CD4-positive, alpha-beta T cell treated with Interleukin-21 for 1 hour (primary cell): ENCODE measurements at places on chromosomes 4 and X.

- no peak for DNase-seq
Measured at GRCh38 chr4:32106767-32107166, 1386.6 kb downstream of the PCDH7 start.

- no peak for DNase-seq
Measured at GRCh38 chr4:40995850-40996249, 218.5 kb downstream of the APBB2 start.

GRCh38 chr4:184819786-184820185 is 6.0 kb downstream of the ACSL1 start:
- no peak for DNase-seq

DNA sequence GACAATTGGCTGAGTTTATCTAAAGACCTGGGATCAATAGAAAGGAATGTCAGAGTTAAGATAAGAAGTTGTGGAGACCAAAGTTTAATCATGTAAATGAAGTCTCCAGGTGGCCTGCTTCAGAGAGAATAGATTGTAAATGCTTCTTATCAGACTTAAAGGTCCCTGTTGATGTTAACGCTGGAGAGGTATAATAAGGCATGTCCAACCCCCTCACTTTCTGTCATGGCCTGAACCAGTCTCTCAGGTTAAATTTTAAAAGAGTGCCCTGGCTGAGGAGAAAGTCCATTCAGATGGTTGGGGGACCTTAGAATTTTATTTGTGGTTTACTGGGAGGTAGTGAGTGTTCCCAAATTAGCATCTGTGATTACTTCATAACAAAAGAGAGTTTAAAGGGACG is 86.7 kb downstream of the AKAP4 start:
- DNase-seq, result no peak

- DNase-seq, result no peak
Measured at GRCh38 chr4:79495447-79495846, 87.4 kb upstream of the GK2 start.

GRCh38 chr4:177246641-177247584 is 62.8 kb upstream of the NEIL3 start:
- no peak for DNase-seq

DNA sequence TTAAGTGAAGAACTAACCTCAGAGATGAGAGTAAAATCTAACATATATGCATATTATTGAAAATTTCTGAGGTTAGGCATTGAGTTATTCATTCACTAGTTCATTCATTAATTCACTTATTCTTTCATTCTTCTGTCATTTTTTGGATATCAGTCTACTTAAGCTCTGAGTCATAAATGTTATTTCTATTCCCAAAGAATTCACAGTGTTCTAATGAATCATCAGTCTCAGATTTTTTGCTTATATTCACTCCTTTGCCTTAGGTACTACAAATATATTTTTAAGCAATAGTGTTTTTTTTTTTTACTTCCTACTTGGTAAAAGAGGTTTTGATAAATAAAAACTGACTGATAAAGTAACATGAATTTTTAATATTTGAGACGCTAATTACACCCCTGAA is 95.2 kb upstream of the DKK2 start:
- no peak for DNase-seq

DNA sequence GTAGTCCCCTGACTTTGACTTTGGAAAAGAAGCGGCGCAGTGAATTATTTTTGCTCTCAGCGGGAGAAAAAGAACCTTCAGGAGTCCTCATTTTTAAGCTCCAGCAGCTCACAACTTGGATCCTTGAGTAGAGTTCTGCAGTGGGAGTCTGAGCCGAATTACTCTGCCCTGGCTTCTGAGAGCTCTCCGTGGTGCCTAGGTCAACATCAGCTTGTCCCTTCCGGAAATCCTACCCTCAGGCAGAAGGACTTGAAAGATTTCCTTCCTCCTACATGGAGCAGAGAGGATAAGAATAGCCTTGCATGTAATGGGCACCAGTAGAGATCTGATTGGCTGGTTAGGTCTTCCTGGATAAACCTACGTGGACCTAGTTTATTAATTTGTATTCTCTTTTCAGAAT is 549.7 kb upstream of the TENM3 start:
- no peak for DNase-seq
